ENCODE measurements at places on chromosomes 6 and 20.

GRCh38 chr20:58017231-58017969, 211.1 kb downstream of the ANKRD60 start:
- peak; percentile 92 for DNase-seq

GRCh38 chr6:33923857-33924514, 120.2 kb upstream of the MLN start:
- DNase-seq, result no peak

GRCh38 chr20:50559856-50560638, 49.9 kb downstream of the PTPN1 start:
- DNase-seq, result no peak

GRCh38 chr6:40986364-40986763, 52.7 kb downstream of the UNC5CL start:
- DNase-seq, result no peak

GRCh38 chr6:166905013-166905412, 51.3 kb downstream of the RNASET2 start:
- DNase-seq, result no peak

- peak; percentile 80 for DNase-seq
Observed at GRCh38 chr20:51258582-51259165, 235.8 kb upstream of the KCNG1 start.

- DNase-seq, result no peak
Observed at GRCh38 chr6:40425192-40425919, 161.8 kb downstream of the LRFN2 start.

DNA sequence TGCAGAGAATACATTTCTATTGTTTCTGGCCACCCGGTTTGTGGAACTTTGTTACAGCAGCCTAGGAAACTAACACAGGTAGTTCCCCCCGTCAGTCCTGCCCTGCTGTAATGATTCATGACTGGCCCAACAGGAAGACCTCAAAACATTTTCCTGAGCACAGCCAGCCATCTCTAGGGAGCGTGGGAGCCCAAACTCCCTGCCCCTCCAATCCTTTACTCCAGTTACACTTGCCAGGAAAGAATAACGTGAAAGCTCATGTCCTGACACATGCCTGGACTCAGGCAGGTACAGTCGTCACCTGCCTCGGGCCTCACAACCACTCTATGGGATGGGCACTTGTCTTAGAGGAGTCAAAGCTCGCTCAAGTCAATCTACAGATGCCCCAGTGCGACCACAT, 8.4 kb downstream of the TXNDC5 start:
- no peak for DNase-seq

DNA sequence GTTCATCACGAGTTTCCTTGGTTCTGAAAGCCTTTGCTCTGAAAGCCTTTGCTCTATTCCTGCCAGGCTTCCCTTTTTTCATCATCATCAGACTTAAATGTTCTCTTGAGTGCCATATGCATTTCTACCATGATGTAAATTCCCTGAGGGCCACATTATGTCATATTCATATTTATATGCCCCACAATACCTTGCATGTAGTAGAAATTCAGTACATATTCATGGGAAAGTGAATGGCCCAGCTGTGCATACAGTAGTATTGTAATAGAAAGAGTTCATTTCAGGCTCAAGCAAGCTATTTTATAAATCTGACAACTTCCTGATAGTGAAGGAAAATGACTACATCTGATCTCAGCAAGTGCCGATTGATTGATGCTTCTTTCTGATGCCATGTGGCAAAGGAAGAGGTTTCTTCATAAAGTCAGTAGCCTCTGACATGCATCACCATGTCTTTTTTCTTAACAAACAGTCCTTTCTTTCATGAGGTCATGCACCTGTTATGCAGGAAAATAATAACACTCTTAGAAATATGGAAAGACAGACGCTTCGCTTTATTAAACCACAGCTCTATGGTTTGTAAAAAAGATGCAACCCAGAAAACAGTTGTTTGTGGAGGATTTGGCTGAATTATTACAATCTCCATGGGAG, 308.7 kb downstream of the SAMD5 start:
- no peak for DNase-seq

DNA sequence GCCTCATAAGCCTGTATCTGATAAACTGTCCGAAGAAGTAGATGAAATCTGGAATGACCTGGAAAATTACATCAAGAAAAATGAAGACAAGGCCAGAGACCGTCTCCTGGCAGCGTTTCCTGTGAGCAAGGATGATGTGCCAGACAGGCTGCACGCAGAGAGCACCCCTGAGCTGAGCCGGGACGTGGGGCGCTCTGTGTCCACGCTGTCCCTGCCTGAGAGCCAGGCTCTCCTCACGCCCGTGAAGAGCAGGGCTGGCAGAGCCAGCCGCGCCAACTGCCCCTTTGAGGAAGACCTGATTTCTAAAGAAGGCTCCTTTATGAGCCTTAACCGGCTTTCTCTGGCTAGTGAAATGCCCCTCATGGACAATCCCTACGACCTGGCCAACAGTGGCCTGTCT, 33.9 kb upstream of the MTHFD1L start:
- DNase-seq, result no peak

DNA sequence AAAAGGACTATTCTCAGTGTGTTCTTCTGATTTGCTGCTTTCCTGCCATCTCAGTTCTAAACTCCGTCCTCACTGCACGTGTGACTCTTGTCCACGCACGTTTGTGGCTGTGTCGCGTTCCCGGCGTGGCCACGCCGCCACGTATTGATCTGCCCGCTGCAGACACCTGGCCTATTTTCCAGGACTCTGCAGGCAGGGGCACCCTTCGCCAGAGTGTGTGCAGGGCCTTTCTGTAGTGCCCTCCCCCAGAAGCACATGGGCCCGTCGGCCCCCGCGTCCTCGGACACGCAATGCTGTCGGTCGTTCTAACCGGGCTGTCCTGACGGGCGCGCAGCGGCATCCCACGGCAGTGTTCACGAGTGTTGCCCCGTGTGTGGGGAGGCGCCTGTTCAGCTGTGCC, 87.6 kb downstream of the YTHDF1 start:
- no peak for DNase-seq

- DNase-seq, result no peak
Observed at GRCh38 chr20:38067717-38068365, 34.3 kb downstream of the RPRD1B start.

- DNase-seq, result no peak
Observed at GRCh38 chr6:114432400-114432799, 89.6 kb upstream of the HS3ST5 start.

GRCh38 chr20:11195169-11195568, 521.4 kb upstream of the JAG1 start:
- DNase-seq, result no peak

GRCh38 chr6:41430875-41431274, 95.5 kb downstream of the NCR2 start:
- DNase-seq, result no peak

DNA sequence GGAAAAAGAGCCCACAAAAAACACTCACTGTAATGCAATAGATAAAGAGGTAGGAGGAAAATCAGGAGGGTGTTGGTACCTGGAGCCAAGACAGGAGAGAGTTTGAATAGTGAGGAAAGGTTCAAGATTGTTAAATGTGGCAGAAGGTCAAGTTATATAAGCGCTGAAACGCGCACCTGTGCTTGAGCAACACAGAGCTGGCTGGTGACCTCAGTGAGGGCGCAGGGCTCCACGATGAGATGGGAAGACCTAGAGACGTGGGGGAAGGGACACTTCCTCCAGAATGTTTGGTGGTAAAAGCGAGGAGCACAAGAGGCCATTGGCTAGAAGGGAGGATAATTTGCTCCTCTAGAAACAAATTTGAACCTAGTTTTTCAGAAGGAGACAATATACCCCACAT, 4.2 kb upstream of the PPP1R14C start:
- DNase-seq, result no peak

GRCh38 chr20:45311589-45312211, 3.6 kb upstream of the MATN4 start:
- DNase-seq, result no peak

DNA sequence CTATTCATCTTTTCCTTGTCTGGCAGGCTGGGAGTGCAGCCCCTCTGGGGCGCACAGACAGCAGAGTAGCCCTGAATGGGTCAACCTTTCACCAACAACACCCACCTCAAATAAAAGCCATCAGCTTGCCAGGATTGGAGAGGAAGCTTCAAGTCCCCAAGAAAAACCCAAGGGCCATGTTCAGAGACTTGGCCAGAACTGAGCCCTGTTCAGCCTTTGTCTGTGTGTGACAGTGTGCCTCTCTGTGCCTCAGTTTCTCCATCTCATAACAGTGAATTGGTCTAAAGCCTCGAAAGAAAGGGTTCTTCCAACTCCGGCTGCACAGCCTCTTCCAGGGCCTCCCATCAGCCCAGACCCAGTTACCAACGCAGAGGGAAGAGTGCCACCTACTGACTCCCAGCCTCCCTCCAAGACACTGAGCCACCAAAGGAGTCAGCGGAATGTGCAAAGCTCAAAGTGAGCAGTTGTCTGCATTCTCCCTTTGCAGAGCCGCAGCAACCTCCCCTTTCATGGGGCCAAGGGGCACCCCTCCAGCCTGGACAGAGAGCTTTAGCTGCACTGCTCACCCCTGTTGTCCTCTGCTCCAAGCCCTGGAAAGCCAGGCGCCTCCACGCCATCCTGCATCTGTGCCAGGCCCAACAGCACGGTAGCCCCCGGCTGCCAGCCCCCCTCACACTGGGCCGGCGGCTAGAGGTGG, 82.7 kb upstream of the TOP1 start:
- DNase-seq, result peak; percentile 60

- DNase-seq, result no peak
Observed at GRCh38 chr6:108958900-108959770, 110.9 kb downstream of the ARMC2 start.

- DNase-seq, result no peak
Observed at GRCh38 chr20:15039088-15039752, 701.8 kb upstream of the FLRT3 start.

DNA sequence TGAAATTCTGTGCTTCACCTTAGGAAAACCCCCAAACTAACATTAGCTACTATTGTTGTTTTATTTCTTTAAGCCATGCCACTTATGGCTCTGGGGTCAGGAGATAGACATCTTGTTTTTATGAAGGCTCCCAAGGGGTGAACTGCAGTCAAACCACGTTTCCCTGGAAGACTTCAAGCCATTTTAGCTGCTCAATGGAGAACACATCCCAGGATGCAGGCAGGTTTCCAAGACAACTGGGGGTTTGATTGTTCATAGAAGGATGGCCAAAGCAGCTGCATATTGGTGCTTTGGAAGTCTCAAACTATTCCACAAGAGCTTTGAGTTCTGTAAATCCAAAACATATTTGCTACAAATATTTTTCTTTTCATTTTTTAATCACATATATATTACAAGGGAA, 818.0 kb downstream of the MAFB start:
- no peak for DNase-seq

- DNase-seq, result no peak
Observed at GRCh38 chr6:28213213-28213523, 11.9 kb upstream of the ZSCAN9 start.

- DNase-seq, result no peak
Observed at GRCh38 chr6:1608222-1609040, 1.3 kb upstream of the FOXC1 start.

- DNase-seq, result peak; percentile 86
Observed at GRCh38 chr6:34709386-34709785, 12.8 kb upstream of the ILRUN start.

DNA sequence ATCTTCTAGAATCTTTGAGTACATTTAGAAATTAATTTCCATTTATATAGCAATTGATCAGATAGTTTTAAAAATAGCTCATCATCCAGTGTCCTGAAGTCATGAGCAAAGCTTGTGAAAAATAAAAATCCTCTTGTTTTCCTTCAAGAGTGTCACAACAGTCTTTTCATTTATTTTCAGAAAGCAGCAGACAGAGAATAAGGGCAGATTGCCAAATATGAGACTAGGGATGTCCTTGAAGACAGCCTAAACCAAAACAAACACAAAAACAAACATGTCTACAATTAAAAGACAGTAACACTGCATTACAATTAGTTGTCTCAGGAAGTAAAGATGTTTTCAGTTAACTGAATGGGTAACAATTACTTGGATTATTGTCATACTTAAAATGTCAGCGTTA, 682.8 kb downstream of the TFAP2A start:
- DNase-seq, result peak; percentile 69

DNA sequence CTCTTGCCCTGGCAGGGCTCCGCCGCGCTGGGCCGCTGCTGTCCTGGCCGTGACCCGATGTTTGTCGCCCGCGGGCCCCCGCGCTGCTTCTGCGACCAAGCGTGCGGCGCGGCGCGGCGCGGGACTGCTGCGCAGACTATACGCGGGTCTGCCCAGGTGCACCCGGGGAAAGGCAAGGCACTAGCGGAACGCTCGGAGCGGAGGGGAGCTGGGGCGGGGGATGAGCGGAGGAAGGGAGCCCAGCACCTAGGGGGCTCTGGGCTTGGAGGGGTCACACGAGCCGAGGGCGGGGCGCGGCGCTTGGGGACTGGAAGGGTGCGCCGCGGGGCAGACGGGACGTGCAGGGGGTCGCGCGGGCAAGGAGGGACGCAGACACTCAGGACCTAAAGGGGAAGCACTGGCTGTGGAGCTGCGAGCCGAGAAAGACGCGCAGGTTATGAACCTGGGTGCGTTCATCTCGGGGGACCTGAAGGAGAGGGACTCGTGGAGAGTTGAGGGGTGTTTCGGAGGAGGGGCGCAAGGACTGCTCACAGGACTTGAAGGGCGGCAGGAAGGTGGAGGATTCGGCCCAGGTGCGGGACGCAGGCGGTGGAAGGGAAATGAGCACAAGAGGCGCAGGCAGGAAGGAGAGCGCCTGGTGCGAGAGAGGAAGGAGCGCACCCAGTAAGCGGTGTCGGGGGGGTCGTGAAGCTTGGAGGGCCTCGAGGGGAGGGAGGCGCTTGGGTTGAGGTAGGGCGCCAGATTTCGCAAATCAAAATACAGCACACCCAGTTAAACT, 40.8 kb upstream of the ZNFX1 start:
- no peak for DNase-seq

GRCh38 chr6:126773112-126773805, 345.2 kb upstream of the RSPO3 start:
- no peak for DNase-seq

- no peak for DNase-seq
Observed at GRCh38 chr6:160274871-160275510, 16.4 kb upstream of the SLC22A2 start.

DNA sequence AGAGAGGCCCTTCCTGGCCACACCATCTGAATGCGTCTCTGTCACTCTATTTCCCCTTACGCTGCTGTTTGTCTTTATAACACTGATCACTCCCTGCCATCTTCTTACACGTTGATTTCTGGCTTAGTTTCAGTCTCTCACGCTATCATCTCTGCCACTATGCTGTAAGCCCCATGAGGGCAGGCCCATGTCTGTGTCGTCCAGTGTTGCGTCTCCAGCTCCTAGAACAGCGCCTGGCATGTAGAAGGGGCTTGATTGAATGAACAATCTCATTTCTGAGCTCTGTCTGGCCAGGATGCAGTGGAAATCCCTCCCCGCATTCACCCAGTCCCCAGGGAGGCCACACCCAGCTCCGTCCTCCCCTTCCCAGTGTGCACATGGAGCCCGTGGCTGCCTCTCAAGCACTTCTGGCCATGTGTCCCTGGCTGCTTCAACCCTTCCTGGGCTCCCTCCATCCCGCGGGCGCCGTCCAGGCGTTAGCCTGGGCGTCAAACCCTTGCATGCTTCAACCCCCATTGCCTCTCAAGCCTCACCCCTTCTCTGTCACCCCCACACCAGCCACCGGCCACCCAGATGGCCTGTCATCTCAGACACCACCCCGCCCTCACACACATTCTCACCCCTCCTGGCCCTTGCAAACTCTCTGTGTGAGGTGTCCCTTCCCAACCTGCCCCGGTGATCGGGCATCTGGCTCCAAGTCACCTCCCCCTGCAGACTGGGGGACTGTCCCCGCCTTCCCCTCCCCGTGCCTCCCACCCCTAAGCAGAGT, 71.1 kb downstream of the SRC start:
- no peak for DNase-seq

All from foreskin melanocyte (primary cell).